HEK293T (cell line): ENCODE measurements at places on chromosomes 6 and 20.

DNA sequence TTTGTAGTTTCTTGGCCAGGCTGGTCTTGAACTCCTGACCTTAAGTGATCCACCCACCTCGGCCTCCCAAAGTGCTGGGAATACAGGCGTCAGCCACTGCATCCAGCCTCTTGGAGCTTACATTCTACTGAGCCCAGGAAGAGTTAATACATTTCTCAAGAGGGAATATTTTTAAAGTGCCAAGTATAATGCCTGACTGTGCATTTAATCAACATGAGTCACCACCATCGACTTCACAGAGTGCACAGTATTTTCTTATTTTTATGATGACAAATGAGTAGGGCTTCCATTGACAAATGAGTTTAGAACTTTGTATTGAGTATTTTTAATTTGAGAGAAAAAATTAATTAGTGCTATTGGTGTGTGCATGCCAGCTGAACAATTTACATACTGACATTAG is 72.2 kb downstream of the SASH1 start:
- no peak for DNase-seq

- no peak for DNase-seq
Measured at GRCh38 chr6:69926745-69927144, 60.4 kb downstream of the COL19A1 start.

- DNase-seq = peak; percentile 42
Measured at GRCh38 chr6:46491628-46492547, 639 bp upstream of the RCAN2 start.

DNA sequence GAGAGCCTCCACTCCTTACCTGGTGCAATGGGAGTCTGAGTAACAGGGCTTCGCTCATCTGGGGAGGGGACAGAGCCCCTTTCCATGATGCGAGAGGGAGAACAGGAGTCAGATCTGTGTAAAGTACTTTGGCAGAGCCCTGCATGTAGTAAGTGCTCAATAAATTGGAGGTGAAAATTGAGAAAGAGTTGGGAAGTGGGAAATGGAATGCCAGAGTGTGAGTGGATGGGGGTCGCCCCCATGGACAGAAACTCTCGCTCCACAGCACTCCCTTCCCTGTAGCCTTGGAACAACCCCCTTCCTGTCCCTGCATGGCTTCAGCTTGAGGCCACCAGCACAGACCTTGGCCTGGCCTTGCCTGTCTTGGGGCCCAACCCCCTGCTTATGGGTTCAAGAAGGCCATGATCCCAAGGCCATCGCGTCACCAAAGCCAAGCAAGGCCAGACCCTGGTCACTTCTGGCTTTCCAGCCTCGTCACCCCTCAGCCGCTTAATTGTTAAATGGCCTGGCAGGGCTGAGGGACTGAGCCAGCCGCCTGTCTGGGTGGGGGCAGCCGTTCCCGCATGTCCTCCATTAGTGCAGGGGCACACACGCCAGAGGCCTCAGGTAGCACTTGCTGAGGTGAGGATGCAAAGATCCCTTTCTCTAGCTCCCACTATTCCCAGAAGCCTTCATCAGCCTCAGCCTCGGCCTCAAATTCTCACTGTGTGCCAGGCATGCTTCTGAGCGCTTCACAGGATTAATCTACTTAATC is 93.7 kb upstream of the PTPN1 start:
- no peak for DNase-seq

DNA sequence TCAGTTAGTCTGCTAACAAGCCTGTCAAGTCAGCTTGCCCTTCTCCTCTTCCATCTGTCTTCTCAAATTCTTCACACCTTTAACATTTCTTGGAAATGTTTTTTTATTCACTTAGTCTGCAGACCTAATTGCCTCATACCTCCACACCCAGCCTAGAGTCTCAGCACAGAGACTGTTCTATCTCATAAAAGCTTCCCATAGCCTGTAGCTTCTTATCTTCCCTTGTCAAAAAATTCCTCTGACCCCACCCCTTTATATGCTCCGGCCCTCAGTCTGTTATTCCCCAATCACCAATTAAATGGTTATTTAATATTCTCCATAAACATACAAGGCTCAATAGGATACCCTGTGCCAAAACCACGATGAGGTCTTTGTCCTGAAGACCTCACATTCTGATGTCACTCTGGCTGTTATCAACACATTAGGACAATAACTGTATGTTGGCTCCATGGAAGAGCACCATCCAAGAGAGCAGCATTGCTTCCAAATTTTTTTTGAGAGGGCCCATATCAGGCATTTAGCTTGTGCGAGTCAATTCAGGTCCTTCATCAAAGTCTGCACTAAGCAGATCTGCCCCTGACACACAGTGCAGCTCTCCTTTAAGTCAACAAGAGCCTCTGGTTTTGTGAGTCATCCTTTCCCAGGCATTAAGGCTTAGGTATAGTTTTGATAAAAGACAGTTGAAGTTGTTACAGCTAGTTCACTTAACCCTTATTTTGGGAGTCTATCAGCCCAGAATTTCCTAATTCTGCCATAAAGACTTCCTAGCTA is 83.2 kb upstream of the TBX18 start:
- DNase-seq = peak; percentile 10

GRCh38 chr20:10672624-10673127 is 1.1 kb downstream of the JAG1 start:
- no peak for DNase-seq

- DNase-seq = no peak
Measured at GRCh38 chr6:14819840-14820420, 425.9 kb upstream of the JARID2 start.

- DNase-seq = no peak
Measured at GRCh38 chr20:25508083-25508770, 77.1 kb downstream of the NINL start.

- DNase-seq = no peak
Measured at GRCh38 chr6:168158213-168158979, 79.4 kb upstream of the FRMD1 start.

DNA sequence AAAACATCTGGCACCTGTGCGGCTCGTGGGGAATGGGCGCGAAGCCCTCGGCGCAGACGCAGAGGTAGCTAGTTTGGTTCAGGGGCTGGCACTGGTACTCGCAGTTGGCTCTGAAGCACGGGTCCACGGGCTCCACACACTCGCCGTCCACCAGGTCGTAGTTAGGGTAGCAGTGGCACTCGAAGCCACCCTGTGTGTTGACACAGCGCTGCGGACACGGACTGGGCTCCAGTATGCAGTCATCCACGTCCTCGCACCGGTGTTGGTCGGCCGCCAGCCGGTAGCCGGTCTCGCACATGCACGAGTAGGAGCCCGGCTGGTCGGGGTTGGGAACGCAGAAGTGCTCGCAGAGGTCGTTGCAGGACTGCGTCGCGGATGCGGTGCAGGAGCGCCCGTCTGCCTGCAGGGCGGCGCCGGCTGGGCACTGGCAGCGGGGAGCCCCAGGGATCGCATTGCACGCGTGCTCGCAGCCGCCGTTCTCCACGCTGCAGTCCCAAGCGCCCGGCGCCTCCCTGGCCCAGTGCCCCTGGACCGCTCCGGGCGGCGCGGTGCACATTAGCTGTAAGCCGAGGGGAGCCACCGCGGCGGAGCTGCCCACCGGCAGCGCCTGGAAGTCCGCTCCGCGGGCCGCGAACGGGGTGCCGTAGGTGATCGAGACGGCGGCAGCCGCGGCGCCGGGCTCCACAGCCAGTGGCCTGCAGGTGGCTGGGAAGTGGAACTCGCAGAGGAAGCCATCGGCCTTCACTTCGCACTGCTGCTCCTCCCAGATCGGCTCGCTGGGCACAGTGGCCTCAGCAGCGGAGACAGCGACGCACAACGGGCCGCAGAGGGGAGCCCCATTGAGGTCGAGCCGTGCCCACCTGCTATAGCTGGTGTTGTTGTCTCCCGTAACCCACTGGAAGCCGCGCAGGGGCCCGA is 930 bp downstream of the THBD start:
- DNase-seq = peak; percentile 64

DNA sequence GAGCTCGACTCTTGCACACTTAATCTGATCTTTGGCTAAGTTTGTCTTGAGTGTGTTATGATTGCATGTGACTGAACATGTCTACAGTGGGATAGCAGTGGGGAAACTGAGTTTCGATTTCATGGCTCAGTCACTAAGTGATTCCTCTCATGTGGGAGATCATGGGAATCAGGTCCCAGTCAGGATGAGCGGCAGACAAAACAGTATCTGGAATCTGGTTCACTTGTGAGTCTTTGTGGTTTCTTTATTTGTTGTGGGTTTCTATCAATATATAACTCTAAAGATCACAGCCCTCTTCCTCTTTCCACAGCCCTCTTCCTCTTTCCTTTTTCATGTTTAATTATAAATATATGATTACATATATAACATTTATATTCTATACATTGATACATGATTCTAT is 4.0 kb downstream of the RPP21 start:
- DNase-seq = no peak

DNA sequence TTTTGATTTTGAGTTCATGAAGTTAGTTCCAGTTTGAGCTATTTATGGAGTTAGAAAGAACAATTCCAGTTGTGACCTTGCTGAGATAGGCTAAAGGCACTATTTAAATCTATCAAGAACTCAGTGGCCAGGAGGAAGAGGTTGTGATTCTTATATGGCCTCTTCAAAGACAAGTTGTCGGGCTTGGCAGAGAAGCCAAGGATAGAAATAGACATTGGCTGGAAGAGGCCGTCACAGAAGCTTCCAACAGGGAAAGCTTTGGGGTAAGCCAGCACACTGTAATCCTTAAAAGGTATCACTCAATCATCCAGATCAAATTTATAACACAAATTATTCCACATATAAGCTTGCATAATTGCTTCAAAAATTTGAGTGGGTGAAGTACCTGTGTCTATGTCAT is 286.1 kb downstream of the SYNE1 start:
- DNase-seq = no peak

DNA sequence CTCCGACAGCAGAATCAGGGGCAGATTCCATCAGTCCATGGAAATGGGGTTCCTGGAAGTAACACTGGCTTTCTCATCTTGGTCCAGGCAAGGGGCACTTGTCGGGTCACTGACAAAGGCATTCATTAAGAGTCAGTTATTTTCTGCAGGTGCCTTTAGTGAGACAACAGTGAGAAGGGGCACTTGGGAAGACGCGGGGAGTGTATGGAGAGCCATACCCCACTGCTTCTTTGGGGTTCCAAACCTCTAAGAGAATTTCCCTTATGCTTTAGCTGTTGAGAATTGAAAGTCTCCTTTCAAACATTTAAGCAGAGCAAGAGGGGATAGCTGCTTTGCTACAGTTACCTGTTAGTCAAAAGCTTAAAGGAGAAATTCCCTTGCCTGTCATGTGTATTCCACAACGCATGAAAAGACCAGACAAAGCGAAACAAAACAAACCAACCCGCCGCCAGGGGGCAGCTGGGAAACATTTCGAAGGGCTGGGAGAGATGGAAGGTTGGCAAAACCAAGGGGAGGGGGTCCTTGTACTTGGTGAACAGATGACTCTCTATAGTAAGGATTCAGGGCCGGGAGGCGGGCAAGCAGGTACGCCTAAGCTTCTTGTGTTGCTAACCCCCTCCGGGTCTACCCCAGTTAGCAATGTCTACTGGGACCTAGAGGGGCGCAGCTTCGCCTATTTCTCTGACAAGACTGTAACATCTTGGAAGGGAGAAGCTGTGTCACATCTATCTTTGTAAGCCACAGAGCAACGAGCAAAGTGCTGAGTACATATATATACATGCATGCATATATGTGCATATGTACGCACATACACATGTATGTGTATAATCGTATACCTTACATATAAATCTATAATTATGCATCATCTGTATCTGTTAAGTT is 474.9 kb upstream of the AGPAT4 start:
- peak; percentile 78 for DNase-seq

DNA sequence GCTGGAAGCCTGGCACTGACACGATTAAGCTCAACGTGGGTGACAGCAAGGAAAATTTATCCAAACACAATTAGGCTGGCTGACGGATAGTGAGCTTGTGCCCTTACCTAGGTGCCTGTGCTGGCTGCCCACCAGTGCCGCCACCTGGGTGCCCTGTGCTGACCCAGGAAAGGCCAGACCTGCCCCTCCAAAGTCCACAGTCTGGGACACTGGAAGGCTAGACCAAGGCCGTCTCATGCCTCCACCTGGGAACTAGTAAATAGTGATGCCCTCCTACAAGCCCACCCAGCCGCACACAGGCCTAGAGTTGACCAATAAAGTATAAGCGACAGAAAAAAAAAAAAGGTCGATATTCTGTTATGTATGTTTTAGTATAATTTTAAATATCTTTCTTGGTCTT is 142.6 kb upstream of the MCHR2 start:
- DNase-seq = no peak

GRCh38 chr6:54003316-54003715 is 107.9 kb upstream of the MLIP start:
- DNase-seq = no peak

GRCh38 chr20:1417273-1417672 is 24.4 kb upstream of the FKBP1A start:
- DNase-seq = no peak

DNA sequence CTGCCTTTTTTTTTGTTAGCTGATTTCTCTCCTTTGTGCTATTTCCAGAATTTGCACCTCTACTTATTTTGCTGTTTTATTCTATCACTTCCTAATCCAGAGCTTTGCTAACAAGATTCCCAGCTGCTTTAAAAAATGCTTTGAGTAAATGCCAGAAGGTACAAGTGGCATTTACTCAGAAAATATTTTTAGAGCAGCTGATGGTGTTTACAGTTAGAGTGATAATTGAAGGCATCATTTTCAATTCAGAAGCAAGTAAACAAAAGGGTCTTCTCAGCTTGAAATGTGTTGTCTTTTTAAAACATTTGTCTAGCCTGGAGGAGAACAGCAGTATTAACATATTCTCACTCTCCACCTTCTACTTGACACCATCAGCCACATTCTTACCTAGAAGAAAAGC is 99.9 kb downstream of the OTOR start:
- no peak for DNase-seq

DNA sequence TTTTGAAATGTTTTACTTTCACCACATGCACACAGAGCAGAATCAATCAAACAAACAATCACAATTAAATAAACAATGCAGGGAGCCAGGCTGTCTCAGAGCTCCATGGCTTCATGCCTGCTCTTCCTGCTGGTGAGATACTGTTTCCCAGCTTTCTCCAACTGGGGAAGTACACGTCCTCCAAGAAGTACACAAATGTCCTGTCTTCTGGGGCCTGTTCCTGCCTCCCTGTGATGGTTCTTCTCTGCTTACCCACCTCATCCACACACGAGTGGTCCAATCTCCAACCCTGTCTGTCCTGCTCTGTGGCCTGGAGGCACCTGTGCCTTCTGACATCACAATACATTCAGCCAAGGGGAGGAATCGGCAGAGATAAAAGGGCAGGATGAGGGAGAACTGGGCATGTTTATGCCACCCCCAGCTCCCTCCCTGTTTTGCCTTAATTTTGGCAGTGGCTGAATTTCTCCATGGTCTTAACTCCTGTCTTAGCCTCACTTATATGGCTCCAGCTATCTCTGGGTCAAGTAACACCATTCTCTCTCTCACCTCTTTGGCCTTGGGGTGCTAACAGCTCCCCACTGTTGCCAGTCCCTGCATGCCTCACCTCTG is 25.3 kb upstream of the TTPAL start:
- DNase-seq = no peak

- no peak for DNase-seq
Measured at GRCh38 chr6:121112356-121112755, 221.9 kb downstream of the TBC1D32 start.

- no peak for DNase-seq
Measured at GRCh38 chr20:3901028-3901705, 12.0 kb downstream of the PANK2 start.
